ENCODE measurements at places on chromosomes 5 and 9.

- no peak for DNase-seq
Measured at GRCh38 chr9:128297221-128297773, 21.2 kb downstream of the SWI5 start.

DNA sequence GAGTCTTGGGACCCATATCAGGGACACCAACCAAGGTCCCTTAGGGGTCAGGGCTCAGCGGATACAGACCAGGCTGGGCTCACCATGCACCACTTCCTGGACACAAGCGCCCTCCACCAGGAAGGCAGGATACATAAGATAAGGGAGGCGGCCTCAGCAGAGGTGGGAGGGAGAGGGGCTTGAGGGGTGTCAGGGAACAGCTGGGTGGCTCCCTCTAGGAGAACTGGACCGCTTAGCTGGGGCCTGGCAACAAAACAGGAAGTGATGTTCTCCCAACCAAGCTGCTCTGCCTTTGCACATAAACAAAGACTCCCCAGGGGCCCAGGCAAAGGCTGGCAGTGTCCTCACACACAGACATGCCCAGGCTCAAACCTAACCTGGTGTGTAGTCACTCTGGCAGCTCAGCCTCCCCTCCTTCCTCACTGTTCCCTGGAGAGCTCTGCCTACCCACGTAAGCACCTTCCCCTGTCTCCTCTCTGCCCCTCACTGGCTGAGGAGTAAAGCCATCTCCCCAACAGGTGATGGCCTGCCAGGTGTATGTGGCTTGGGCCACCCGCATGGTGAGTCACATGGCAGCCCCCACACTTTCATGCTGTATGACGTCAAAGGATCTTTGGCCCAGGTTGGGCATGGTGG is 5.8 kb upstream of the BICD2 start:
- DNase-seq, result no peak

DNA sequence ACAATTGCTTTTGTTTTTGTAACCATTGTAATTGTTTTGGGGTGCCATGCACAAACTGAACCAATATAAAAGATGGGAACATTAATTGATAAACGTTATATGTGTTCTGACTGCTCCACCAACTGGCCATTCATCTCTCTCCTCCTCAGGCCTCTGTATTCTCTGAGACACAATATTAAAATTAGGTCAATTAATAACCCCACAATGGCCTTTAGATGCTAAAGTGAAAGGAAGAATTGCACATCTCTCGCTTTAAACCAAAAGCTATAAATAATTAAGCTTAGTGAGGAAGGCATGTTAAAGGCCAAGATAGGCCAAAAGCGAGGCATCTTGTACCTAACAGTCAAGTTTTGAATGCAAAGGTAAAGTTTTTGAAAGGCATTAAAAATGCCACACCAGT is 448.4 kb upstream of the ITGA1 start:
- DNase-seq, result no peak

GRCh38 chr5:6637590-6637989 is 4.3 kb downstream of the SRD5A1 start:
- DNase-seq, result no peak

- DNase-seq, result no peak
Measured at GRCh38 chr5:963310-963672, 45.3 kb upstream of the NKD2 start.

GRCh38 chr9:132798817-132799790 is 79.0 kb downstream of the AK8 start:
- DNase-seq, result no peak

DNA sequence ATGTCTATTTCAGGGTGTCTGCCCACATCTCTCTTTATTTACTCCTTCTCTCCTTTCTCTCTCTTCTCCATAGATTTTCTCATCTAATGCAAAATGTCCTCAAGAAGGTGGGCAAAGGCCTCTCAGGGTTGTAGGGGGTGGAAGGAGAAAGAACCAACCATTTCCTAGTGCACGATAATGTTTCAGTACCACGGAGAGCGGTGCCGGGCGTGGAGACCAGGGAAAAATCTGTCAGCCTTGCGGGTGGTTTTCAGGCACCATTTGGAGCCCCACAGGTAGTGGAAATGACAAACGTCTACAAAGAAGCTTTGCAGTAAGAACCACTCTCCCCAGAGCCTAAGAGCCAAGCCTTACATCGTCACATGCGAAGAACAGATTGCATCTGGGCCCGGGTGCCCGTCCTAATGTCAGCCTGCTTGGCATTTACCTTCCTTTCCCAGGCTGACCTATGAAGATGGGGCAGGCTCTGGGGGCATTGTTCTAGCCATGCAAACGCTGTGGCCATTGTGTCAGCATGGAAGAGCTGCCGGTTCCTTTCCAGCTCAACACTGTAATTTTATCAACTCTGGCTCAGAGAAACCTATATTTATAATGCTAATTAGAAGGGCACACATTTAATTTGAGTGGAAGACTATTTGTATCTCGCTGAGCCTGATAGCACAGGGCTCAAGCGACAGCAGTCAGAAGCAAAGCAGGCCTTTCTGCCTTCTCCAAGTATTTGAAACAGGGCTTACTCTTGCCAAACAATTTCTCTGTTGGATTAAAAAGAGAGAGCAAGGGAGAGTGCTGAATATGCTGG is 430.1 kb upstream of the WWC1 start:
- no peak for DNase-seq
